ENCODE measurements at places on chromosomes 1 and 21.

GRCh38 chr1:30372792-30373433 lies 350.5 kb downstream of the MATN1 start:
- DNase-seq = no peak

DNA sequence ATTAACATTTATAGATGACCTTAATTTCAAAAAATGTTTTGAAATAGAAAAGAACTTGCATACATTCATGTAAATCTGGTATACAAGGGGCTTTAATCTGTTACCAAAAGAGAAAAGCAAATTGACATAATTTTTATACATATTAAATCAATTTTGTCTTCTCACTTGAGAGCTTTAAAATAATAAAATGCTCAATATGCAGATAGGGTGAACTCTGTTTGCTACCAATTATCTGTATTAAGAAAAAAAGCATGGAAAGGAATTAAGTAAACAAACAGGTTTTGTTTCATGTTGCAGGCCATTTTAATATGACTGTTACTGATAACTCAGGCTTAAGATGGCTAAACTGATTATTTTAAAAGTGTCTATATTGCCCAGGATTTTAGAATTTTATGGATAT lies 6.0 kb upstream of the TSHB start:
- no peak for DNase-seq

DNA sequence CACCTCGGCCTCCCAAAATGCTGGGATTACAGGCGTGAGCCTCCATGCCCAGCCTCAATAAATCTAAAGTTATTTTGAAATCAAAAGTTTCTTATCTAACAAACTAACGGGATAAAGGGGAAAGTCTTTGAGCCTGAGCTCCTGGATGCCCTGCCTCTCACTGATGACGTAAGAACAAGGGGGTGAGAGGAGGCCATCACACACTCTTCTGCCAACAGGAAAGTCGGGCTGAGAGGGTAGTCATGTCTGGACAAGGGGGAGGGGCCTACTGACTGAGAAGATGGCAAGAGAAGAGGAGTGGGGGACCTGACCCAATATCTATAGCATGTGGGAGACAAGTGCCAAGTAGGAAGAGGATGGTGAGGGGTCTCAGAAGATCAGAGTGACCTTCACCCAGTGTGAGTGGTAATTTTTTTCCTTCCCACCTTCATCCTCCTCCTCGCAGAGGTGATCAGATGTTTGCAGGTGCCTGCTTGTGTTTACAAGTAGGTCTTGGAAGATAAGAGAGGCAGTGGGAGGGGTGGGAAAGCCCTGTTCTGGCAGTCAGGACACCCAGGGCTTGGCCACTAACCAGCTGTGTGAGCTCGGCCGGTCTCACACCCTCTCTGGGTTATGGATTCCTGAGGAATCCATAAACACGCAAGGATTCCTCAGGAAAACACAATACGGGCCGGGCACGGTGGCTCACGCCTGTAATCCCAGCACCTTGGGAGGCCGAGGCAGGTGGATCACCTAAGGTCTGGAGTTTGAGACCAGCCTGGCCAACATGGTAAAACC lies 9.6 kb downstream of the UQCRHL start:
- DNase-seq = no peak

- DNase-seq = no peak
Measured at GRCh38 chr1:108017698-108018097, 52.7 kb upstream of the VAV3 start.

DNA sequence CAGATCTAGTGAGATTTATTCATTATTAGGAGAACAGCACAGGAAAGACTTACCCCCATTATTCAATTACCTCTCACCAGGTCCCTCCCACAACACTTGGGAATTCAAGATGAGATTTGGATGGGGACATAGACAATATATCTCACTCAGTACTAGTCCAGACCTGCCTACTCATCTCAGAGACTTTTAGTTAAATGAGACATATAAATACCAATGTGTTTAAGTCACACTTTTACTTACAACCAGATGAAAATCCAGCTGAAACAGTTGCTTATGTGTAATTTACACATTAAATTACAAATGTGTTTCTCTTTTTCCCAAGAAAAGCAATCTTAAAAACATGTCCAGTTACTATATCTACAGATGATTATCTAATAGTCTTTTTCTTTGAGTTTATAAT lies 1145.6 kb downstream of the KCNT2 start:
- peak; percentile 17 for DNase-seq

- no peak for DNase-seq
Measured at GRCh38 chr1:66867501-66867900, 57.2 kb downstream of the DNAI4 start.

Data from AG20443 (cell line).